ENCODE measurements at places on chromosomes 7 and 10.
A peak's percentile ranks its signal among the peaks of the same experiment; 100 is the strongest.

DNA sequence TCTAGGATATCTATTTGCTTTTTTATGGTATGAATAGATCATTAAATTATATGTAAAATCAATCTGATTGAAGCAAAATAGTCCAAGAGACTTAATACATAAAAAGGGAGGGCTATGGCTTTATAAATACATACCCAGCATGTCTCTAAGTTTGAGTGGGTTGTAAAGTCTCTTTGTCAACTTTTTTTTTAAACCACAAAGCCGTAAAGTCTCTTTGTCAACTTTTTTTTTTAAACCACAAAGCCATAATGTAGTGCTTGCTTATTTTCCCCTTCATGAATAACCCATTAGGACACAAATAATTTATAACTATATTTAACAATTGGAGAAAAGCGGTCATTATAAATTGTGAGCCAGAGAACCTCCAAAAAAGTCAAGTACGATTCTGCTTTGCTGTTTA, 5.7 kb downstream of the HECTD2 start:
- no peak for DNase-seq

DNA sequence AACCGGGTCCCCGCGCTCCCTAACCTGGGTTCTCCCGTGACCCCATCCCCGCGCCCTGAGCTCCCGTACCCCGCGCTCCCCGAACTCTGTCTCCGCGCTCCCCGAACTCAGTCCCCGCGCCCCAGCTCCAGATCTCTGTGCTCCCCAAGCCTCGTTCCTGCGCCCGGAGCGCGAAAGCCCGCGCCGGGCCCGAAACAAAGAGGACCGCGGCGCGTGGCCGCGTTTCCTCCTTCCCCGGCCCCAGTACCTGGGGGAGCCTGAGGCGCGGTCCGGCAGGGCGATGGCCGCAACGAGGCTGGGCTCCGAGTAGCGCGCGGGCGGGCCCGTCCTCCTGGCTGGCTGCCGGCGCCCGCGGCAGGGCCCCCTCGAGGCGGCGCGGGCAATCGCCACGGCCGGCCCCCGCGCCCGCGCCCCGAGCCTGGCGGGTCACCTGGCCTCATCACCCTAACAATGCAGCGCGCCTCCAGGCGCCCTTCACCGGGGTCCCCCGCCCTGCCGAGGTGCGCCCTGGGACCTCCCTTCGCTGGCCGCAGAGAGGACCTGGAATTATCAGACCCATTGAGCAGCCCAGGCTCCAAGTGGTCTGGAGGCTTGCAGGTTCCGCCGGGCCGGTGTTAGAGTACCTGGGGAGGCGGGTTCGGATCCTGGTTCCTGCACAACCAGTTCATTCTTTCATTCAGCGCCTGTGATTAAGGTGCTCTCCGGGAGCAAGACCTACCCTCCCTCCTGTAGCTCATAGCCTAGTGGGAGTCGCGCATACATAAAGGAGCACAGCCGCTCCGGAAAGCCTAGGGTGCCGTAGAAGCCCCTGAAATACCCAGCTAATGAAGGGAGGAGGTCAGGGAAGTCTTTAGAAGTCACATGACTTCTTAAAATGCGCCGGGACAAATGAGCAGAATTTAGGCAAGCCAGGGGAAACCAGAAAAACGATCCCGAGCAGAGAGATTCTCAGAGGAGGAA, at the start of gene TNS3:
TSS of gene TNS3 (minus strand) at position 308 of the 960 bp plus-strand sequence. CDS start 142,475 bp downstream, outside the sequence.
- DNase-seq: no peak

DNA sequence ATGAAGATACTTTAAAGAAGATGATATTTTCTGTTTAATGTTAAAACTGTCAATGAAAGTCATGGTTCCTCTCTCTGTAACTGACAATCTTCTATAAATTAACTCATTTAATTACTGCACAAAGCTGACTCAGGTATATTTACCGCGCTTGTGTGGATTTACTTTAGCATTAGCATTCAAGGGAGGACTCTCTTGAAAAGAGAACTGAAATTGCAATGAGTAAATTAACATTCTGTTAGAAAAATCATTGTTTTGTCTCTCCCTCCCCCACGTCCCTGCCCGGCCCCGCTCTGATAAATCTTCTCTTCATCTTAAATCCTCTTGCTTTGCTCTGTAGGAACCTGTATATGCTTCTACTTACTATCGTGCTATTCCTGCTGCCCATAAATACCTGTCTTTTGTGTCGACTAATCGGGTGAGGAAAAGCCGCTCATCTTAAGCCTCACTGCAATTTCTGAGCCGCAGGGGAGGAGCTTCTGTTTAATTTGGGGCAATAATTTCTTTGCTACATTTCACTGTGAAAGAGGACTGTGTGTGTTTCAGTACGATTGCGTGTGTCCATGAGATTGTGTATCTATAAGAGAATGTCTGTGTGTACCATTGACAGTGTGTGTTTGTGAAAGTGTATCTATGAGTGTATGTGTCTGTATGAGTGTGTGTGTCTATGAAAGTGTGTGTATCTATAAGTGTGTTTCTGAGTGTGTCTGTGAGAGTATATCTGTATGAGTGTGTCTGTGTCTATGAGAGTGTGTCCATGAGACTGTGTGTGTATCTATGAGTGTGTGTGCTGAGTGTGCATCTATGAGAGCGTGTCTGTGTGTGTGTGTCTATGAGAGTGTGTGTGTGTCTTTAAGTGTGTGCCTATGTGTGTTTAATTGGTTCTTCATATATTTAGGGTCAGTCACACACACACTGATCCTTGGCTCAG, 46.5 kb upstream of the LYZL2 start:
- no peak for DNase-seq

DNA sequence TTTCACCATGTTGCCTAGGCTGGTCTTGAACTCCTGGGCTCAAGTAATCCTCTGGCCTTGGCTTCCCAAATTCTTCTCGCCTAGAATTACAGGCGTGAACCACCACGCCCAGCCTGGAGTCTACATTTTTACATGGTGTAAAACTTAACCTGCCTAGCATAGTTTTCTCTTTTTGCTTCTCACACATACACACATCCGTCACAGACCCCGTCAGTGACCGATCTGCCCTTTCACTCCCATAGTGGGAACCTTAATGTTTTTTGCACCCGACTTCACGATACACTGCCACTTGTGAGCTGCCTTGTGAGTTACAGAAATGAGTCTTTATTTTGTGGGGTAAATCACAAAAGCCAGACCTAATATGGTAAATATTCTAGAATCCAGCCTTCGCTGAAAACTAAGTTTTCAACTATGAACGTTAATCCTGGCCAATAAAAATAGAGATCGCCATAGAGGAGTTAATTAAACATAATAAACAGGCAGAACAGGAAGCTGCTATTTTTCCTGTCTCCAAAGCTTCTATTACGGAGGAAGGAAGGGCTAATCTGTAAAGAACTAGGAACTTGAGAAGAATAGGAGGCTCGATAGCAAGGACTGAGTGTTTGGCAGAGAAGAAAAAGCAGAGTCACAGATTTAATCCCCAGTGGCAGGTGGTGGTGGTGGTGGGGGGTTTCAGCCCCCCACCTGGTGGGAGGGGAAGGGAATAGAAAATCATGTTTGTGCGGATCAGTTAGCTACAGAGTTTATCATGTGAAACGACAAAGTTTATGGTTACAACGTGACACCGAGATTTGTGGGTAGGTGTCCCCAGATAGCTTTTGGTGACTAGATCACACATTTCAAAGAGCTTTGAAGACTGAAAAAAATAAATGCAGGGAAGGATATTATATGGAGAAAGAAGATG, 14.7 kb upstream of the FAM171A1 start:
- no peak for DNase-seq

DNA sequence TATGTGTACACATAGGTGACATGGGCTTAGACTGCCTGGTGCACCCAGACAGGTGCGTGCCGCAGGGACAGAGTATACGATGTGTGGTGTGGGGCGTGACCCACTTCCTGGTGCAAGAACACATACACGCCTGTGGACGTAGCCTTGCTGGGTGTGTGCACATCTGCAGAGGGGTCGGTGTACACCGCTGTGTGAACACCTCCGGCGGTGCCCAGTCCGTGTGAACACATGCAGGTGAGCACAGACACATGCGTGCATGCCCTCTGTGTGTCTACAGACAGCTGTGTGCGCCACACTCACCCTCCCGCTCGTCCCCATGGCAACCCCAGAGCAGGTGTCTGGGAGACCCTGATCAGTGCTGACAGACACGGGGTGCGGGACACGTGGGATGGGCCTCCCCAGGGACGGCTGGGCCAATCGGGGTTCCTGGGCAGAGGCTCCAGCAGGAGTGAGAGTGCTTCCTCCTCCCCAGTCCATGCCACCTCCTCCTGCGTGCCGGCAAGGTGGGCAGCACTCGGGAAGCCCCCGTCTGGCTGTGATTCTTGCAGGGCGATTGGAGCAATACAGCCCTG, 23.4 kb downstream of the ELFN1 start:
- DNase-seq: no peak

DNA sequence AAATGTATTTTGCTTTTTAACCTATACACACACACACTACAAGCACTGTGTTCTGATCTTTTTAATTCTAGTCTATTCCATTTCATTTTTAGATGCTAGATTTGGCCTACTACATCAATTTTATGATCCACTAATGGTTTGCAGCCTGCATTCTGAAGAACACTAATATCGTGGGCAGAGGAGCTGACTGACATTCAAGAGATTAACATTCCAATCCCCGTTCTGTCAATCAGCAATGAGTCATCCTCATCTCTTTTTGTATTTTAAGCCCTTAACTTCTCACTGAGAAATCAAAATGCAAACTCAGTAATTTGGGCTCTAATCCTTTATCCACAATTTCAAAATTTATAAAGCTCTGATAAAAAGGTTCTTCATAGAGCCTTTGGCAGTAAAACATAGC, 47.1 kb upstream of the GAD2 start:
- DNase-seq: no peak

DNA sequence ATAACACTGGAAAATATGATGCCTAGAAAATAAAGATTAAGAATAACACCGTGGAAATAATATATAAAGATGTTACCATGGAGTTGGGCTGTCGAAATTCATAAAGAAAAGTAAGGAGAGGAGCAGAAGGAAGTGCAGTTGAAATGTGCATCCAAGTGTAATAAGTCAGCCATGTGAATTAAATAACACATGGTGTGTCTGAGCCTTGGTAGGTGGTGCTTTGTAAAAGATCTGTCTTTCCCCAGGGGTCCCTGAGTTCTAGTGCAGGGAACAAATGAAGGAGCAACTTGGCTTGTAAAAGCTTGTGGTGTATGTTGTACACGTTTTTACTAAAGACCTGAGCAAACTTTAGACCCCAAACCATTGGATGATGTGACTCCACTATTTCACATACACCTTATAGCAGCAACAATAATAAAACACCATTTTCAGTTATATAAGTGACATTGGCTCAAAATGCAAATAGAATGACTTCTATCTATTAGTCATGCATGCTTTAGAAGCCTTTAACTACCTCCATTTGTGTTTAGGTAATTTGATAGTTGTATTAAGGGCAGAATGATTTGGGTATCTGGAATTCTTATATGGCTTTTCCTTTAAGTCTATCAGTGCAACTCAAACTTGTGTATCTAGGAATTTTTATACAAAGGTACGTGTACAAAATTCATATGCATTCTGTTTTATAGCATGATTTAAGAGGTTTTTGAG, 11.3 kb downstream of the STARD3NL start:
- no peak for DNase-seq

DNA sequence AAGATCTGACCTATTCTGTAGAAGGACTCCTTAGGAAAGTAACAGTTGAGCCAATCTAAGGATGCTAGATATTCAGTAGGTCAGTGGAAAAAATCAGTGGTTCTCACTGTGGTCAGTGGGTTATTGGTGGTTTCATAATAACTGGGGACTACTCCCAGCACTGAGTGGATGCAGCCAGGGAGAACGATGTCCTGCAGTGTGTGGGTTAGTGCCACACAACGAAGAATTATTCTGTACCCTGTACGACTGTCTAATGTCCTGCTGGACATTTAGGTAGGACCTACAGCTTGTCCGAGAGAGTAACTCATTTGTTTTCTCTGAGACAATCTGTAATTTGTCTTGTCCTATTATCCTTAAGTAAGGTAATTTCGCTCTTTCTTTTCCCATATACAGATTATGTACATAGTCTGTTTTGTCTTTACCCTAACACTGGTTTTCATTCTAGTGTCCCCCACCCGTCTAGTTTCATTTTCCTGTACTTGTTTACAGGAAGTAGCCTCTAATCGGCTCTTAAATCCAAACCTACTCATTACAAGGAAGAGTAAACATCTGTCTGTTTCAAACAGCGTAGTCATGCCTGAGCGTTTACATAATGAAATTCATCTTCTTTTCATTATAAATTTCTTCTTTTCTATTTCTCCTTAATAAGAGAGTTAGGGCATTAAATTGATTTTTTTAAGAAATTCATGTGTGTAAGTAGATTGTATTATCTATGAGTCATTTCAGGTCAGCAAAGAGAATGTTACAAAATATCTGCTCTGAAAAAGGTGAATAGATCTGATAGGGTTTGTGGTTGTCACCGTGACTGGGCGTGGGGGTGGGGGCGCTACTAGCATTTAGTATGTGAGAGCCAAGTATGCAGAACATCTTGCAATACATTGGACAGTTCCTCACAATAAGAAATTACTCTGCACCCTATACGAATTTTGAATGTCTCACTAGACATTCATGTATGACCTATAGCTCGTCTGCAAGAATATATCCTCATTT, 8.3 kb upstream of the ZC3HAV1L start:
- DNase-seq: peak; percentile 49
